ENCODE measurements at places on chromosomes 13 and 19. TPM values are rescaled to one million over a fixed set of nuclear protein-coding genes. Genes with fewer than 3 reads are reported as not detected.
A peak's percentile ranks its signal among the peaks of the same experiment; 100 is the strongest.

DNA sequence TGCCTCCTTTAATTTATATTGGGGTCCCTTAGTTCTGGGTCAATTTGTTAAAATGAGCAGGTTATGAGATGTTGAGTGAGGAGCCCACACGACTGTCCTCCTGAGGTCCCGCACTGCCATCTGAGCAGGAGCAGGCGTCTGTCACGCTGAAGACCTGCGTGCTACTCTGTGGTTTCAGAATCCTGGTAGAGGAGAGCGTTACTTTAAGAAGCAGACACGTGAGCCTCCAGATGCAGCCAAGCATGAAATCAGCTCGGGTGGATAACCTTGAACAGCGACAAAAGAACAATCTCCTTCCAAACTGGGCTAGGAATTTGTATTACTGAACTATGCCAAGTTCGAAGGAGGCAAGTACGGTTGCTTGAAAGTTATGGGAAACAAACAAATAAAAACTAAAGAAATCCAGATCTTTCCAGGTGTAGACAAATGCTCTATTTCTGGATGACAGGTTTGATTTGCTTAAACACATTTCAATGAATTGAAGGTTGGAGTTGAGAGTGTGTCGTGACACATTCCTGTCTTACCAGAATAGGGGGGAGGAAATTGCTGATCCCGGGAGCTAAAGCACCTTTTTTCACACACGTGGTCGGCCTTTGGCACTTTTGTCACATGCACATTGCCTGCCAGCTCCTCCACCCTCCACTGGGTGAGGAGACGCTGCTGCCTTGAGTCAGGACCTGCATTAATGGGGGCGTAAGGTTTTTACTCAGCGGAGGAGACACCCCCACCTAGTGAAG is 945.5 kb upstream of the SLC10A2 start:
- no peak for DNase-seq

Gene ATP12A
- total RNA-seq = not detected

DNA sequence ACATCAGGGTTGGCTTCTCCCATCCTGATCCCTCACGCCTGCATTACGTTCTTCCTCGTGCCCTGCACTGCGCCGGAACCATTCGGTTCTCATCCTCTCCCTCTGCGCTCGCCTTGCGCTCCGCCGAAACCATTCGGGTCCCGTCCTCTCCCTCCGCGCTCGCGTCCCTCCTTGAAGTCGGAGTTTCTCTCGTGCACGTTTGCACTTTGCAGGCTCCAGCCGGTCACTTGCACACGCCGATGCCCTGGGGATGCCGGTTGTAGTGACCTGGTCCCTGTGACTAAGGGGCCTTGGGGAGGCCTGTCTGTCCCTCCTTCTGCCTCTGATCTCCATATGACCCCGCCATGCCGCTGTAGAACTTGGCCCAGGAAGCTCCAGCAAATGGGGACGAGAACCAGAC is 265.8 kb downstream of the TEX29 start:
- no peak for DNase-seq

Gene PLEKHG2
- total RNA-seq = 48.8 TPM

- DNase-seq = no peak
These were observed 788.4 kb upstream of the PRR20A start for GRCh38 chr13:56352361-56352760.

Gene NKPD1
- total RNA-seq = 0.20 TPM

Gene GNG7
- 7.8 TPM for total RNA-seq

Gene TUBA3C
- total RNA-seq = not detected

GRCh38 chr13:78608252-78608687 is 4.9 kb upstream of the POU4F1 start:
- no peak for DNase-seq

Gene EPS8L1
- 9.5 TPM for total RNA-seq

- no peak for DNase-seq
These were observed 12.1 kb downstream of the UFM1 start for GRCh38 chr13:38361542-38362262.

GRCh38 chr13:28606466-28606865 is 52.5 kb upstream of the POMP start:
- no peak for DNase-seq

DNA sequence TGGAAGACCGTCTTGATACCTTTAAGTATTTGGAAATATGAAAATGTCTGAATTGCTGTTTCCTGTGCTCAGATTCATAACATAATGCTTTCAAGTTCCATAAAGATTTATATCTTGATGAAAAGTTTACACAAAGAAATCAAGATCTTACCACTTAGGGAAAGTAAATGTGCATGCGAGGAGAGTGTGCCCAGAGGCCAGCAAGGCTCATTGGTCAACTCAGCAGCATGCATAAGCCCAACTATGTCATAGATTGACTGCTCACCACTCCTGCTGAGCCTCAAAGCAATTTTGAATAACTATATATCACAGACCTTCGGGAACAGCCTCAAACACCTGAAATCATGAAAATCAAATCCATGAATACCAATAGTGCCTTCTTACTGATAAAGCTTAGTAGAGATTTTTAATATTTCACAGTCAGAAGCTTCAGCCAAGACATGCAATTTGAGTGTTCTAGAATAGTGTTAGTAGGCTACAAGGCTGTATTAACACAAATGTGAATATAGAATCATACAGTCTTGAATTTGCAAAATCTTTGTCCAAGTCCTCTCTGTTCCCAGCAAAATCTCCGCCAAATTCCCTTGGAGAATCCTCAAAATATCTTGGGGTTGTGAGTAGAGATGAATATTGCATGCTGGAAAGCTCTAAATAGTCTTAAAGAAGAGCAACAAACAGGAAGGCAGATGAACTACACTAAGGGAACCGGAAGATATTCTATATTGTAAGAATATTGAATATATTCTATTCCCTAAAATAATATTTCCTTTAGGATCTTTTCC is 124.1 kb downstream of the DCLK1 start:
- no peak for DNase-seq

- DNase-seq = no peak
These were observed 563.5 kb upstream of the SLITRK1 start for GRCh38 chr13:84445776-84446175.

DNA sequence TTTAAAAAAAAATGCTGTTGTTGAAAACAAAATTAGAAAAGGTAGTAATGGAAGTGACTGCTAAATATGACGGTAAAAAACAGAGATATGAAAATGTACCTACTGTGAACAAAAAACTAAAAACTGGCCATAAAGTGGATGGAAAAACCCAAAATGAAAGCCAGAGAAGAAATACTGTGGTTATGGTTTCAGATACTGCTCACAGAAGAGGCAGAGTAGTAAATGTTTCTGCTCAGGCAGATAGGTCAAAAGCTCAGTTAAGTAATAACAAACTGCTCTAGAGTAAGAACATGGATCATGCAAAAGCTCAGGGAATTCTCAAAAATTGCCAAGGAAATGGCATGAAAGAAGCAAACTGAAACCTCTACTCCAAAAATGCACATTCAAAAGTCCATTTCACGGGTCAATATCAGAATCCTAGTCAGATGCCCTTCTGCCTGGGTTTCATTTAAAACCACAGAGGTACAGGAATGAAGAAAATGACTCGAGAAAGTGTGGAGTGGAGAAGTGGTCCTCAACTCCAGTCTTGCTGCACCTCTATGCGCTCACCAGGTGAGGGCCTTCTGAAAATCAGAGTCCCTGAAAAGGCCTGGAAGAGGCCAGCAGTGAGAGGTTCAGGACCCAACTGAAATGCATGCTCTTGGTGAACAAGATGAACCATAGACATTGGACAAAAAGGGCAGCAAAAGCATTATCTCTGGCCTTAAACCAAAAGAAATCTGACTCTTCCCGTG is 315.0 kb upstream of the SPRY2 start:
- DNase-seq = no peak

GRCh38 chr19:29683009-29683408 is 17.7 kb downstream of the PLEKHF1 start:
- no peak for DNase-seq

Gene BST2
- total RNA-seq = 664 TPM

Gene DZIP1
- total RNA-seq = 44.3 TPM

- DNase-seq = no peak
These were observed 1.7 kb upstream of the PSMC4 start for GRCh38 chr19:39969266-39969665.

DNA sequence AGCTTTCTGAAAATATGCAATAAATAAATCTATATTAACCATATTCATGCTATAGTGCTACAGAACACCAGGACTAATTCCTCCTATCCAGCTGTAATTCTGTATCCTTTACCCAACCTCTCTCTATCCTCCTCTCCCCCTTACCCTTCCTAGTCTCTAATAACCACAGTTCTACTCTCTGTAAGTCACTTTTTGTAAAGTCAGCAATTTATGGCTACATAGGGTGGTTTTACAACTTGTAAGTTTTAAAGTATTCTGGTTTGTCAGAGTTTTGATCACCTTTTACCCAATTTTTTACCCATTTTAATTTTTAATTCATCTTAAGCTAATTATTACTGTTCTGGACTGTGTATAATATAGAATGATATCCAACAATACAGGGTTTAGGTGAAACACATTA is 34.0 kb downstream of the MTRF1 start:
- no peak for DNase-seq

DNA sequence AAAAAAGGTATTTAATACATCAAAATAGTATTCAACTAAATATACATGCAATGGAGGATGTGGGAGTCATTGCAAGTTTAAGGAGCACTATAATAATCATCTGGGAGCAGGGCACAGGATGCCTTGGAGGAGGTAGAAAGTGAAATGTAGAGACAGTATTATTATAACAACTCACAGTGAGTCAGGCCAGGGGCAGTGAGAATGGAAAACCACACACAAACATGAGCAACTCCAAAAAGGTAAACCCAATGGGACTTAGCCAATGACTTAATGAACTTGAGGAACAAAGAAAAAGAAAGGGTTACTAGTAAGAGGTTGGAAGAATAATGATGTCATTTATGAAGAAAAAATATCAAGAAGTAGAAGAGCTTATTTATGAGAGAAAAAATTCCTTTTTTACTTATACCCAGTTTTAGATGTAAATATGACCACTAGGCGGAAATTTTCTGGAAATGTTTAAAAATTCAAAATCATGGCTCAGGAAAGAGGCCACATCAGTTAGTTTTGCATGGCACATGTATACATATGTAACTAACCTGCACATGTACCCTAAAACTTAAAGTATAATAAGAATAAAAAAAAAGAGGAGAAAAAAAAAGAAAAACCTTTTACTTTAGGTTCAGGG is 389.3 kb downstream of the SUCLA2 start:
- DNase-seq = no peak

DNA sequence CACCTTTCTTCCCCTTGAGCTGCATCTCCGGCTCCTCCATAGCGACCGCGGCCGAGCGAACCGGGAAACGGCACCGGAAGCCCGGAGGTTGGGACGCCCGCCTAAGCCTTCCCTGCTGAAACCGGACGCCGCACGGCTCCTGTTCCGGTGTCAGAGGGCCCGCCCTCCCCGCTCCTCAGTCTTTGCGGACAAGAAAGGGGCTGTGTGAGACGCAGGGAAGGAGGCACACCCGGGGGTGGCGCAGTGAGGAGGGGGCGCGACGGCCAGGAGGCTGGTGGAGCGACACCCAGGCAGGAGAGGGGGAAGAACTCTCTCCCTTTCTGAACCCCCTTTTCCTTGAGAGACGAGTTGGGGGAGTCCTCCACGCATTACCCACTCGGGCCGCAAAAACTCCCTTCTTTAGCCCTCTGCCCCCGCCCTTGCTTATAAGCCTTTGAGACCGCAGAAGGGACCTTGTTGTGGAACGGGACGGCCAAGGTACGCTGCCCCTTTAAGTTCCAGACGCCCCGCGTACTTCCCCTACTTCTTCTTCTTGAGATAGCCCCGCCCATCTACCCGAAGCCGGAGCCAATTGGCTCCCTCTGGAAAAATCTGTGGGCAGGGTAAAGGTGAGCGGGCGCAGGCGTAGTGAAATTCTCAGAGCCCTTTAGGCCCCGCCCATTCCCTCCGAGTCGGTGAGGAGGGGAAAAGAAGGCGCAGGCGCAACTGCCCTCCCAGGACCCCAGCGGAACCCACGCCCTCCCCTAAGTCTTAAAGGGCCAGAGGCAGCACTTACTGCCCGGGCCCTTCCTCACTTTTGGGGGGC is at the start of the genes BORCS8 and RFXANK:
Gene BORCS8 (minus strand): TSS at position 75 of the 805 bp plus-strand sequence. CDS start 35 bp downstream, at position 40.
Gene RFXANK (plus strand): TSS at position 181 of the 805 bp plus-strand sequence. CDS start 1,689 bp downstream, outside the sequence.
- peak; percentile 99 for DNase-seq

DNA sequence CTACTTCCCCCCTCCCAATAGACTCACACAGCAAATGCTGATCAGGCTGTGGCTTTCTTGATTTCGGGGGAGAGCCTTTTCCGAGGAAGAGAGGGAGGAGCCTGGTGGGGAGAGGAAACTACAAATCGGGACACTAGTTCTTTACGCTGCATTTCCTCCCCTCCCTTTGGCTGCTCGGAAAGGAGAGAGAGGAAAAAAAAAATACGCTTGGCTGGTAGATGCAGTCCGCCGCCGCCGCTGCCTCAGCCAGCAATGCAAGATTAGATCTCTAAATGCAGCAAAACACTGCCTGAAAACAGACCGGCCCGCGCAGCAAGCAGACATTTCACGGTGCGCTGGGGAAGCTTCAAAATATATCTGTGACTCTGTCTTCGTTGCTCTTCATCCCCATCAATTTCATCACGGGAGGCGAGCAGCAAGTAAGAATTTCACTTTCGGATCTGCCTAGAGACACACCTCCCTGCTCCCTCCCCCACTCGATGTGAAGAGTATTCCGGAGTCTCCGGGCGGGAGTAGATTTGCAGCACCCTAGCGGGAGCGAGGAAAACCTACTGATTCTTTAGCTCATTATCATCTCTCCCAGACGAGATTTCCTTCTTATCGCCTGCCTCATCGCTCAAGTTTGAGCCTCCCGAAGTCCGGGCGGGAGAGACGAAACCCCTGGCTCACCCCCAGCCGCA is at the start of gene PCDH17:
Gene PCDH17 (plus strand): TSS at position 149 of the 680 bp plus-strand sequence. CDS start 803 bp downstream, outside the sequence.
- DNase-seq = peak; percentile 7

- DNase-seq = no peak
These were observed 111.6 kb downstream of the RNF17 start for GRCh38 chr13:24875566-24875965.

GRCh38 chr13:28344163-28344562 is 150.8 kb downstream of the FLT1 start:
- no peak for DNase-seq

Gene NLRP4
- not detected for total RNA-seq

- no peak for DNase-seq
These were observed 506.7 kb upstream of the PCDH9 start for GRCh38 chr13:67736646-67737420.

DNA sequence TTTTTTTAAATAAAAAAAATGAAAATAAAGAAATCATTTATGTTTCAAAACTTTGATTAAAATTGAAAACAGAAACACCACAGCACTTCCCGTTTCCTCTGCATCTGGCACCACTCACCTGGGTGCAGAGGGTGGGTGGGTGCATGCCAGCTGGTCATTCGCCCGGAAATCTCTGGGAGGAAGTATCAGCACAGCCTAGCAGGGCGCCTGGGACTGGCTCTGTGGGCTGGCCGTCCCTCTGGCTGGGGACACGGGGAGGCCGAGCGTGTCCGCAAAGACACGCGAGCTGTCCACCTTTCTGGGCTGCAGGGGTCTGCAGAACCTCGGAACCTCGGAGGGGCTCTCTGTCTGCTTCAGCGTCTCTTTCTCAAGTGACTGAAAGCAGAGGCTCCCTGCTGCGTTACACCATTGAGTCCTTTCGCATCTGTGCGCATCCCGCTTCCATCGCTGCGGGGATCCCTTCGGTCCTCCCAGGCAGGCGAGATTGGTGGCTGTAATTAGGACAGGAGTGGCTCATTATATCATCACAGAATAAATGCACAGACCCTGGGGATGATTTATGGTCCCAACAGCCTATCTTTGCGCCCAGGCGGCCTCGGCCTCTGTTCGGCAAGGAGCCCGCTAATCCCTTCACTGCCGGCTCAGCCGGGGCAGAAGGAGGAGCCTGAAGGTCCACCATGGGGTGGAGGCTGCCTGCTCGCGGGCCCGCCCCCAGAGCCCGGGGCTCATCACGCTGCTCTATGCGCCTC is 17.2 kb downstream of the CRTC1 start:
- DNase-seq = peak; percentile 70

Gene KCNJ14
- 1.4 TPM for total RNA-seq

Gene SHISA7
- total RNA-seq = not detected

- no peak for DNase-seq
These were observed 14.0 kb downstream of the NKPD1 start for GRCh38 chr19:45146741-45147205.
